Nasal cavity respiratory epithelium epithelial cell of viscerocranial mucosa (primary cell): ENCODE measurements at places on chromosomes 7 and 10. TPM values are rescaled to one million over a fixed set of nuclear protein-coding genes. Genes with fewer than 3 reads are reported as not detected.

ACSM6 gene
- total RNA-seq, result not detected in 2 replicates

TAF3 gene
- 2.4 and 3.1 TPM in 2 replicates for total RNA-seq

FRAT2 gene
- 8.2 and 10.0 TPM in 2 replicates for total RNA-seq

GOLGA7B gene
- 0.21 and 0.34 TPM in 2 replicates for total RNA-seq
